Activated CD4-positive, alpha-beta T cell treated with anti-CD3 and anti-CD28 coated beads, Interleukin-2, amount 10 ng/mL, durations not matched to agents 24 days and 14 days (primary cell): ENCODE measurements at places on chromosomes 3 and 15.

DNA sequence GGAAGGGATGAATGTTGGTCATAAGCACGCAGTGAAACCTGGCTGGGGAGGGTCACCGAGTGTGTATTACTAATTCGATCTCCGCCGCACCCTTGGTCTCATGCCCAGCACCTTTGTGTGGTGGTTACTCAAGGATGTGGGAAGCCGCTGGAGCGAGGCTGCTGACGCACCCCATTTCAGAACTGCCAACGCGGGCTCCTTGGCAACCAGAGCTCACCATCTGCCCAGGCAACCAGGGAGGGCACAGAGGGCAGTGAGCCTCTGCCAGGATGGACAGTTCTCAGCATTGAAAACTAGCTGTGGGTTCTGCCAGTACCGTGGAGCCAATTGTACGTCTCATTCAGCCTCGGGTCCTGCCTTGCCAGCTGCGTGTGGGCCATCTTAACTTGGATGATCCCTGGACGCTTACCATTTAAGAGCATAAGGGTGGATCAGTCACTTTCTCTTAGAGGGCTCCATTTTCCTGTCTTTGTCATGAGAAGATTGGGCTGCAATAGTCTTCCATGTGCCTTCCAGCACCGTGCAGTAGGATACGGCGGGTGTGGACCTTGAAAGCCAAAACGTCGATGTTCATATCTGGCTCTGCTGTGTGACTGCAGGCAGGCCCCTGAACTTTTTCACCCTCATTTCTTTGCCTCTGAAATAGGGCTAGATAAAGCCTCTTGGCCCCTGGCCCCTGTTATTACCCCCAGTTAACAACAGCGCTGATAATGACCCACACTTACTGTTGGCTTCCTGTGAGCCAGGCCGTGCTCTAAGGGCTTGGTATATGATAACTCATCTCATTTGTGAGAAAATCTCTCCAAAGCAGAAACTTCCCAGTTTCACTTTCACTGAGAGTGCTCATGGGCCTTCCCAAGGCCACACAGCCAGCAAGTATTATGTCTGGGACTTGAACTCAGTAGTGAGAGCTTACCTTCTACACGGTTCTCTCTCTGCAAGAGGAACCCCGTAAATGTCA, 238.8 kb downstream of the OPA1 start:
- DNase-seq = no peak

- peak; percentile 63 for DNase-seq
Measured at GRCh38 chr3:129304146-129304961, 25.7 kb downstream of the HMCES start.

DNA sequence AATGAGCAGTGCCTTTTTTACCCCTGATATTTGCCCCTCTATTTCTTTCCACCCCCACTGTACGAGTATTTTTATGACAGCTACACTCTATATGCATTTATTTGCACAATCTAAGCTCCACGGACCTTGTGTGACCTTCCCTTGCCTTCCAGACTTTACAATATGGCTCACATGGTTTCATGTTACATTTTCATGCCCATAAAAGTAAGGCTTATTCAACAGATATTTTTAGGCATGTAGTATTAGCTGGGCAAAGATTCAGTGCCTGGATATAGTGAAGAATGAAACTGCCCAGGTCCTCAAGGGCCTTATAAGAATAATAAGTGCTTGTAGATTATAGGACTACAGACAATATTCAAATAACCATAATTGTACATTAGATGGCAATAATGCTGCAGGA, 481.9 kb upstream of the CNTN4 start:
- no peak for DNase-seq

GRCh38 chr3:30641416-30642251, 35.2 kb downstream of the TGFBR2 start:
- DNase-seq = no peak

- no peak for DNase-seq
Measured at GRCh38 chr15:29612701-29613100, 209.6 kb downstream of the TJP1 start.

- no peak for DNase-seq
Measured at GRCh38 chr3:17631609-17632008, 110.8 kb downstream of the TBC1D5 start.

DNA sequence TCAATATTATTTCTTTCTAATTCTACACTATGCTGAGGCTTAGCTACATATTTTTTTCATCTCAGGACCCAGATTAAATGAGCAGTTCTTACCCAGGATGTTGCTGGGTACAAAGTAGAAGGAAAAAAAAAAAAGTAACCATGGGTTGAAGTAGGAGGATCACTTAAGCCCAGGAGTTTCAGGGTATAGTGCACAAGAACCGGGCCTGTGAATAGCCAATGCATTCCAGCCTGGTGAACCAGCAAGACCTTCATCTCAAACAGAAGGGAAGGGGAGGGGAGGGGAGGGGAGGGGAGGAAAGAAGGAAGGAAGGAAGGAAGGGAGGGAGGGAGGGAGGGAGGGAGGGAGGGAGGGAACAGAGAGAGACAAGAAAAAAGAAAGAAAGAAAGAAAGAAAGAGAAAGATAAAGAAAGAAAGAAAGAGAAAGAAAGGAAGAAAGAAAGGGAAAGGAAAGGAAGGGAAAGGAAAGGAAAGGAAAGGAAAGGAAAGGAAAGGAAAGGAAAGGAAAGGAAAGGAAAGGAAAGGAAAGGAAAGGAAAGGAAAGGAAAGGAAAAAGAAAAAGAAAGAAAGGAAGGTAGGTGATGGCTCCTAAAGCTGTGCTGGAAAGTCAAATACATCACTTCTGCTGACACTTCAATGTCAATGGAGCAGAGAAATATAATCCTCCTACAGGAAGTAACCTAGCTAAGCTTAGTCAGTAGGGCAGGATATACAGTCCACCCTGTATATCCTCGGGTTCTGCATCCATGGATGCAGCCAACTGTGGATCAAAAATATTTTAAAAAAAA, 206.8 kb upstream of the TGFBR2 start:
- DNase-seq = no peak

DNA sequence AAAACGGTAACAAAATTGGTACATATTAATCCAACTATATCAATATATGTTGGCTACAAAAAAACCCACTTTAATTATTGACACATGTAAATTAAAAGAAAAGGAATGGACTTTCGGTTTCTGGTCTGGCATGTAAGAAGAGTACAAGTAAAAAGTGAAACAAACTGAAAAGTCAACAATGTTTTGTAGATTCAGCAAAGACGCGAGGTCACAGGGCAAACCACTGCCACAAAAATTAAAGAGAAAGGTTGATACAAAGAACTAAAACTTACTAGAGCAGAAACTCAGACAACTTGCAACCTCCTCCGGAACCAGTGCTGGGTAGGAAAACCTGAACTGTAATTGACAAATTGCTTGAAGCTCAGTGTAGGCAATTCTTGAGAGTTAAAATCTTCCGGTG, 110.6 kb upstream of the ARPP21 start:
- DNase-seq = no peak

- no peak for DNase-seq
Measured at GRCh38 chr3:143848704-143849103, 436 bp upstream of the SLC9A9 start.

DNA sequence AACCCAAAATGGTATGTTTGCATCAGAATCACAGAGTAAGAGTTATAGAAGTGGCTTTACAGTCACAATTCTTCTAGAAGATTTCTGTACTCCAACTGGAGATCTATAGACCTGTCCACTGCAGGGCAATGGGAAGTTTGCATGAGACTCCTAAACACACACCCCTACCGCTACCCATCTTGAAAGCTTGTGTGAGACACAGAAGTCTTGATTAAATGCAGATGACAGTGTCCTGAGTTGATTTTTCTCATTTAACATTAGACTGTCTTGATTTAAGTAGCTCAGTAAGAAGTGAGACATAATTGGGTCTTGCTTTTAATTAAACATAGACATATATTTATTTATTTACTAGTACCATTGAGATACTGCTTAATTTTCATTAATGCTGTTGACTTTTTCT, 54.4 kb downstream of the CD47 start:
- no peak for DNase-seq

- no peak for DNase-seq
Measured at GRCh38 chr3:176856721-176857120, 340.6 kb downstream of the TBL1XR1 start.

DNA sequence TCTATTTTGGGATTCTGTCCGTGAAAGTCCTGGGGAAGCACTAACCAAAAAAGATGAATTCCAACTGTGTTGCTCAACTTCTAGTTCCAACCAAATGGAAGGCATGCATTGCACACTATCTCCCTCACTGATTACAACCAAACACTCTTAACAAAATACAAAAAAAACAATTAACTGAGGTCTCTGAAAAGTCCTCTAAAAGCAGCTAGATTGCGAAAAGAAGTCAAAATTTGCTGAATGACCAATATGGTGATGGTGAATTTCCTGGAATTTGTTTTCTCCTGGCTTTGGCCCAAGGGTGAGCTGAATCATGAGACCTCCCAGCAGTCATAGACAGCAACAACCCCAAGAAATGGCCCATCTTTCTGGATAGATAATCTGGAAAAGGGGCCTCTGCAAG, 28.3 kb downstream of the CYP19A1 start:
- no peak for DNase-seq

GRCh38 chr3:170426240-170426797, 7.7 kb downstream of the CLDN11 start:
- no peak for DNase-seq

- peak; percentile 82 for DNase-seq
Measured at GRCh38 chr3:126522363-126522788, 1.6 kb upstream of the CHST13 start.

DNA sequence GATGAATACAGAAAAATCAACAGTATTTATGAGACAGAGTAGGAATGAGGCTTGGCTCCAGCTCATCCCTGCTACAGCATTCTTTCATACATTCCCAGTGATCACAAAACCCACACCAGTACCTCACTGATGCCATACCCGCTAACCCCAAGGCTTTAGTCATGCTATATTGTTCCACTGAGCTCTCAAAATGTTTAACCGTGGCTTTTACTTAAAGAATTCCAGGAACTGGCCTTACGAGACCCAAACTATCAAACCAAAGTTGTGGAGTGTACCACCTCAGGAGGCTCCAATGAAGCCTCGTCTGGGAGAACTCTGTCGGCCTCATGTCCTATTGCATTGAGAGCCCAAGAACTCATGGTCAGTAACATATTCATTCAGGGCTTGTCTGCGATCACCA, 278.9 kb downstream of the ULK4 start:
- no peak for DNase-seq

DNA sequence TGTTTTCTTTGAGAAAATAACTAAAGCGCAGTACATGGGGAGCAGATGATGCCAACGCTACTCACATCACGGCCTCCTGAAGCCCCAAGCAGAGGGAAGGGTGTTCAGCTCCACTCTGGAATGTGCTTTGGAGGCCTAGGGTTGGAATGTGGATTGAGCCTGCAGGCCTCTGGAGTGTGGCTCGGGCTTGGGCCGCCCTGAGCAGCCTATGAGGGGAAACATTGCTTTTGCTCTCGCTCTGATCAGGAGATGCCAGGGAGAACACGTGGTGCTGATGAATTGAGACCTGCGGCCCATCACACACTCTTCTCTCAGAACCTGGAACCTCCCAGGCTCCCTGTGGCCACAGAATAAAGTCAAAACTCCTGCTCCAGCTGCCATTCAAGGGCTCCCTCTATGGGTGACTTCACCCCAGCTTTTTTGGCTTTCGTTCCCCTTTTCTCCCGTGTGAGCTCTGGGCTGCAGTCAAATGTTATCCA, 23.3 kb downstream of the CCDC13 start:
- DNase-seq = peak; percentile 71

DNA sequence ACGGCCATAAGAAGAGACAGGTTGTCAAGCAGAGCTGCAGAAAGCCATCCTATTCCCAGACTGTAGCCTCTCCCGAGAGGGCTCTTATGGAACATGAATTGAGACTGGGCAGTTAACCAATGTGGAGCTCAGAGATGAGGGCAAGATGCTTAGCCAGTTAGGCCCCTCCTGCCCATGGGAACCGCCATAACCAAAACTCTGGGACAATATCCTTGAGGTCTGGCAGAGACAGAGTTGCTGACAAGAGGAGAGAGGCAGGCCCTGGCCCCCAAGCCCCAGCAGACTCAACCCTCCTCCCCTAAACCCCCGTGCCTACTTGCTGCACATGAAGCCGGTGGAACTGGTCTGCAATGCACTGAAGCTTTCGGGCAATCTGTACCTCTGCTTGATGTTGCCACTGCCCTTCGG, 4.8 kb downstream of the BMF start:
- no peak for DNase-seq

- no peak for DNase-seq
Measured at GRCh38 chr3:126355251-126355650, 2.0 kb downstream of the KLF15 start.

DNA sequence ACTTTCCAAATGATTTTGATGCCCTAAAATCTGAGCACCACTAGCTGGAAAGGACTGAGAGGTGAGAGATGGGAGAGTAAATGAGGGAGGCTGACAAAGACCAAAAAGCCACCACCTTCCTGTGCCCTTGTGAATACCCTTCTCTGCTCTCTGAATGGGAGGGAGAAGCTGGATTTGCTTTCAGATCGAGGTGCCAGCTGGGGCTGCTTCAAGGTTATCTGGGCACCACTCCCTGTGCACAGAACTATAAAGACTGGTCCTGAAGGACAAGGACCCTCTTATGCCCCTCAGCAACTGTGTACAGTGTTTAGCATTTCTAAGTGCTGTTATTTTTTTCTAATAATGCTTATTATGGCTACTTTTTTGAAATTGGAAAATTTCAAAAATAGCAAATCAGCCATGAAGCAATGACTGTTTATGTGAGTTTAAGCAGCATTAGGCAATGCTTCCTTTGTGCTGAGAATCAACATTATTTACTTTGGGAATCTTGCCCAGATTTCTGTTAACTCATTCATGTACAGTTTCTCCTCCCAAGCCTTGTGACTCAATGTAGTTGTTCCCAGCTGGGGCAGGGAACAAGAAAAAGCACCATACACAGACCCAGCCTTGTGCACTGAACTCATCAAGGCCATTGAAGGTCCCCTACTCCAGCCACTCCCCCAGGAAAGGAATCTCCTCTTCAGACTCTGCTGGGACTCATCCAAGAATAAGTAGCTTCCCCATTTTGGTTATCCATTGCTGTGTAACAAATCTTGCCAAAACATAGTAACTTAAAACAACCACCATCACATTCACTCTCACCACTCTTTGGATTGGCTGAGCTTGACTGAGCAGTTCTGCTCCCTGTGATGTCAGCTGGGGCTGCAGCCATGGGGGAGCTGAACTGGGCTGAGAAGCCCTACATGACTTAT, 37.3 kb upstream of the CDV3 start:
- no peak for DNase-seq

GRCh38 chr3:141407047-141407446, 38.7 kb downstream of the ZBTB38 start:
- DNase-seq = no peak

GRCh38 chr3:41688595-41689380, 273.1 kb downstream of the ULK4 start:
- no peak for DNase-seq
